ENCODE measurements at places on chromosomes 11 and 22. TPM values are rescaled to one million over a fixed set of nuclear protein-coding genes. Genes with fewer than 3 reads are reported as not detected.

GRCh38 chr11:130139401-130139800 is 20.2 kb upstream of the ST14 start:
- H3K27me3 ChIP-seq: no peaks in the 10 kb centered on the region
- H3K4me3 ChIP-seq: no peak overlapping the region
- no peak for DNase-seq
- H3K4me1 ChIP-seq: no peaks in the 10 kb centered on the region
- peaks cover 16% of the 10 kb centered on the region for H3K36me3 ChIP-seq

DNA sequence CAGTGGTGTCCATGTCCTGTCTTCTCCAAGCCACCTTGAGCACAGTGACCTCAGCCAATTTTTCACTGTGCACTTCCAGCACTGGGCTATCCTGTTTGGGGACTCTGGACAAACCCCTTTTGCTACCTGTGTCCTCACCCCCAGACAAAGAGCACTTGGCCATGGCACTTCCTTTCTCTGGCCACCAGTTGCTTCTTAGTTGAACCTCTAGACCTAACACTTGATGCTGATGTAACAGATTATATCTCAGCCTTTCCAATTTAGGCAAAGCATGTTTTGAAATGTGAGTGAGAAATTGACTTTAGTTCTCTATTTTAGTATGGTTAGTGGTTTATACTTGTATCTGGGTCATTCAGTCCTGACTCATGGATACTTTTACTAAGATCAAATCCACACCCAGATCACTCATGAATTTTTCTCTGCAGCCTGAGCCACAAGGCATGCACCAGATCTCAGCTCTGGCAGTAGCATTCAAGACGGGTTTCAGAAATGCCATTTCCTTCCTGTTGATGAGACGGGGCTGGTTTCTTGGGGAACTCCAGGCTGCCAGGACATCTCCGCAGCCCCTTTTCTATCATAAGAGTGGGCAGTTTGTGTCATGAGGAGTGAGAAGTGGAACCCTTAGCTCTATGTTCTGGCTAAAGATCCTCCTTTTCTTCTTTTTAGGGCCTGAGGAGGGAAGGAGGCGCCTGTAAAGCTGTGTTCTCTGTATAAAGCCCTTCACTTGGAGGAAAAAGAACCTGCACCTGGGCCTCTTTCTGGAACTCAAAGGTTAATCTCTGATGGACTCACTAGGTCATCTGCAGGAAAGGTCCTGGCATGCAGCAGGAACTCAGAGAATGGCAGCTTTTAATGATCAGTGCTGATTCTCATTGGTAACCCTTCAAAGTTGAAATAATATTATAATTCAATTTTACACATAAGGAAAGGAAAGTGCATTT is 185.6 kb upstream of the TENM4 start:
- H3K4me3 ChIP-seq: no peak overlapping the region
- no peaks in the 10 kb centered on the region for H3K4me1 ChIP-seq
- H3K36me3 ChIP-seq: no peaks in the 10 kb centered on the region
- DNase-seq: no peak
- no peaks in the 10 kb centered on the region for H3K27me3 ChIP-seq

- 0 out of 2 replicates have a peak, but pooled peaks cover 5% of the 10 kb centered on the region for H3K4me1 ChIP-seq
- H3K36me3 ChIP-seq: no peaks in the 10 kb centered on the region
- H3K27ac ChIP-seq: no peak overlapping the region
Observed at GRCh38 chr11:77046060-77046501, 11.9 kb downstream of the B3GNT6 start.

GRCh38 chr11:73141031-73141308 is 1.1 kb downstream of the FCHSD2 start:
- H3K4me1 ChIP-seq: peaks cover 25% of the 10 kb centered on the region
- H3K27ac ChIP-seq: no peak overlapping the region
- H3K36me3 ChIP-seq: no peaks in the 10 kb centered on the region
- peaks cover 25% of the 10 kb centered on the region for H3K27me3 ChIP-seq
- H3K4me3 ChIP-seq: peak overlapping the region; percentile 89

DNA sequence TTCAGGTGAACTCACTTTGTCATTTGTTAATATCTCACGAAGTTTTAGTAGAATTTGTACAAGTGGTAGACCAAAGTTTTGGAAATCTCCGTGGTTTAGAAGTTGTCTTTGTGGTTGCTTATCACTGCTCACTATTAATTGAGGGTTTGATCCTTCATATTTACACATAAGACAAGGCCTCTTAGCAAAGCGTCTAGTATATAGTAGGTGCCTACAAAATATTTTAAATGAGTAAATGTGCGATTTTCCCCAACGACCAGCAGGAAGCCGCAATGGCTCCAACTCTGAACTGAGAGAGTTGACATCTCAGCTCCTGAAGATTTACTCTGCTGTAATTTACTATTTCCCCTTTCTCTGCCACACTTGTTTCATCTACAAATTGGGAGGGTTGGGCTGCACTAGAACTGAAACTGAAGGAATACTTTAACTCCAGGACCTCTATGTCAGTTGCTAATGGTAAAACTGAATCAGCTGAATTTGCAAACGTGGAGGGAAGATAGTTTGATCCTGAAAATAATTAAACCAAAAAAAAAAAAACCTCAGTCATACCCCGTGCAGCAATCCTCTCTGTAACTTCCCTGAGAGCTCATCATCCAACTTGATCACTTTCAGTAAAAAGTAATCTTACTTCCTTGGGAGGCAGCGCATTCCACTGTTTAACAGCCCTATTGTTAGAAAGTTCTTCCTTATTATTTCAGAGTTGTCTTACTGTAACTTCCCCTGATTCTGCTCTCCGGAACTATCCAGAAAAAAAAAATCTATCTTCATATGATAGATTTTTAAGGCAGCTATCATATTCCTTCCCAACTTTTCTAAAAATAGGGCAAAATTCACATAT is 1.3 kb upstream of the SBF2 start:
- peak overlapping the region; percentile 93 for H3K4me3 ChIP-seq
- peaks cover 5% of the 10 kb centered on the region for H3K27me3 ChIP-seq
- no peak for DNase-seq
- no peaks in the 10 kb centered on the region for H3K36me3 ChIP-seq
- peak overlapping the region; percentile 99 for H3K27ac ChIP-seq
- peaks cover 38% of the 10 kb centered on the region for H3K4me1 ChIP-seq

GRCh38 chr22:20319041-20319744 is 667 bp downstream of the DGCR6L start:
- no peaks in the 10 kb centered on the region for H3K27me3 ChIP-seq
- H3K4me1 ChIP-seq: peaks cover 8% of the 10 kb centered on the region
- peak overlapping the region; percentile 93 for H3K4me3 ChIP-seq
- H3K36me3 ChIP-seq: no peaks in the 10 kb centered on the region
- H3K27ac ChIP-seq: no peak overlapping the region

DNA sequence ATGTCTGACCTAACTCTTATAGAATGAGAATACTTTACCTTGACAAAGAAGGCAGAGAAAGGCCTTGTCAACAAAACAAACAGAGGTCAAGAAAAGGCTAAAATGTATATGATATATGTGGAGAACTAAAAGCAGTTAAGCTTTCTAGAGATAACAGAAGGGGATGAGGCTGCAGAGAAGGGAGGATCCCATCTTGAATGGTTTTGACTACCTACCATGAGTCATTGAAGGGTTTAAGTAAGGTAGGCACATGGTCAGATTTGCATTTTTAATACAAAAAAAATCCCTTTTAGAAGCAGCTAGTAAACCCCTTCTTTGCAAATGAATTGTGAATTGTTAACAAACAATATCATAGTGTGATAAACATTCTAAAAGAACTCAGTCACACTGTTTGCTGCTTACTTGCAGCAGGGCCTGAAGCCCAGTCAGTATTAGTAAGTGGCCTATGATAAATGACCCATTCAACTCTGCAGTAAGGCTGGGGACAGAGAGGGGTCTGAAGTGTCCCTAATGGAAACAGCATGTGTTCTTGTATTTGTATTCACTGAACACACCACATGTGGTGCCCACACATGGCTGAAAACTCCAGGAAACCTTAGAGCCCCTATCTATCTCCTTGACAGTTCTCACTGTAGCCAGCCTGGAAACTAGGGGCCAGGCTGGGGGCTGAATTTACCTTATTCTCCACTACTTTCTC is 328.8 kb upstream of the PITPNB start:
- no peaks in the 10 kb centered on the region for H3K27me3 ChIP-seq
- no peaks in the 10 kb centered on the region for H3K36me3 ChIP-seq
- H3K4me1 ChIP-seq: peaks cover 15% of the 10 kb centered on the region
- no peak overlapping the region for H3K4me3 ChIP-seq
- H3K27ac ChIP-seq: no peak overlapping the region
- DNase-seq: no peak

- peaks cover 7% of the 10 kb centered on the region for H3K4me1 ChIP-seq
- H3K27me3 ChIP-seq: no peaks in the 10 kb centered on the region
- H3K4me3 ChIP-seq: no peak overlapping the region
- H3K27ac ChIP-seq: no peak overlapping the region
- H3K36me3 ChIP-seq: no peaks in the 10 kb centered on the region
Observed at GRCh38 chr11:128261011-128261421, 326.3 kb downstream of the ETS1 start.

GRCh38 chr22:33476206-33476605 is 418.0 kb upstream of the SYN3 start:
- no peaks in the 10 kb centered on the region for H3K36me3 ChIP-seq
- peak; percentile 36 for DNase-seq
- H3K27ac ChIP-seq: no peak overlapping the region
- peaks cover 34% of the 10 kb centered on the region for H3K4me1 ChIP-seq

GRCh38 chr22:27754247-27754887 is 47.2 kb downstream of the MN1 start:
- H3K4me3 ChIP-seq: no peak overlapping the region
- no peaks in the 10 kb centered on the region for H3K27me3 ChIP-seq
- DNase-seq: no peak
- peaks cover 20% of the 10 kb centered on the region for H3K4me1 ChIP-seq

- no peaks in the 10 kb centered on the region for H3K27me3 ChIP-seq
- no peaks in the 10 kb centered on the region for H3K4me1 ChIP-seq
- no peaks in the 10 kb centered on the region for H3K36me3 ChIP-seq
- DNase-seq: no peak
- no peak overlapping the region for H3K27ac ChIP-seq
Observed at GRCh38 chr11:105903113-105903512, 118.9 kb downstream of the MSANTD4 start.

- no peaks in the 10 kb centered on the region for H3K27me3 ChIP-seq
- H3K27ac ChIP-seq: no peak overlapping the region
- H3K4me3 ChIP-seq: no peak overlapping the region
Observed at GRCh38 chr22:16960884-16961249, 47.2 kb downstream of the GAB4 start.

DNA sequence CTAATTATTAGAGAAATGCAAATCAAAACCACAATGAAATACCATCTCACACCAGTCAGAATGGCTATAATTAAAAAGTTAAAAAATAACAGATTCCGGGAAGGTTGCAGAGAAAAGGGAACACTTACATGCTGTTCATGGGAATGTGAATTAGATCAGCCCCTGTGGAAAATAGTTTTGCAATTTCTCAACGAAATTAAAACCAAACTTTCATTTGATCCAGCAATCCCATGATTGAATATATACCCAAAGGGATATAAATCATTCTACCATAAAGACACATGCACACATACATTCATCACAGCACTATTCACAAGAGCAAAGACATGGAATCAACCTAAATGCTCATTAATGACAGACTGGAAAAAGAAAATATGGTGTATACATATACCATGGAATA is 32.5 kb downstream of the NOX4 start:
- no peak for DNase-seq
- H3K27me3 ChIP-seq: no peaks in the 10 kb centered on the region
- H3K36me3 ChIP-seq: no peaks in the 10 kb centered on the region
- H3K4me3 ChIP-seq: no peak overlapping the region
- no peaks in the 10 kb centered on the region for H3K4me1 ChIP-seq

GRCh38 chr11:36116161-36116560 is 172.3 kb downstream of the LDLRAD3 start:
- no peak overlapping the region for H3K27ac ChIP-seq
- H3K4me1 ChIP-seq: peaks cover 9% of the 10 kb centered on the region
- H3K36me3 ChIP-seq: peaks cover 13% of the 10 kb centered on the region
- no peaks in the 10 kb centered on the region for H3K27me3 ChIP-seq

- DNase-seq: peak; percentile 64
- H3K36me3 ChIP-seq: no peaks in the 10 kb centered on the region
- no peak overlapping the region for H3K27ac ChIP-seq
- H3K4me3 ChIP-seq: no peak overlapping the region
- no peaks in the 10 kb centered on the region for H3K27me3 ChIP-seq
Observed at GRCh38 chr22:34950489-34950888, 115.5 kb upstream of the ISX start.

DNA sequence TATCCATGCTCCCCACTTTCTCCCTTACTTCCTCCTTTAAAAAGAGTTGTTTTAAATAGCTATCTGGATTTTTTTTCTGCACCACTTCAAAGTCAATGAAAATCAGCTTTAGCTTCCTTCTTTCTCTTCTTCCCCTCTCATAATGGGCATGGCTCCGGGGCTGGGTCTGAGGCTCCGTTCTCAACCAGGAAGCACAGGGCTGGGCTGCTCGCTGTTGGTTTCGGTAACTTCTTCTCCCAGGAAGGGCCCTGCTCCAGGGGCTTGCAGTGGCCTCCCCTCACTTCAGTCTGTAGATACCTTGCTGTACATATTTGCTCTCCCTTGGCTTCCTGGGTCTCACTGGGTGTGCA is 23.8 kb downstream of the MICAL2 start:
- no peaks in the 10 kb centered on the region for H3K4me1 ChIP-seq

DNA sequence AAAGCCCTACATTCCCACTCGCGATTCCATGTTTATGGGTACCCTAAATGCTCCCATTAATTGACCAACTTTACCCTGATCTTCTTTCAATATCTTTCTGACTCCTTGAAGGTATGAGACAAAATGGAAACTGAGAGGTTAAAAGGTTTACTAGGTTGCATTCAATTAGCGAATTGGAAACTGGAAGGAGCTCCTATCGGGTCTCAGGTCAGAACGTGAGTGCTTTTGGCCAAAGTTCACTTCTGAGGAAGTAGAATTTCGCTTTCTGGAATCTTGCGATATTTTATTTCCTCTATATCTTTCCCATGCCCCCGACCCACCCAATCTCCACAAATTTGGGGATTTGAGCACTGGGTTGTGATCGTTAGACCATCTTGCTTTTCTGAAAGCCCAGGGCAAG is 2.6 kb downstream of the EHF start:
- H3K27me3 ChIP-seq: no peaks in the 10 kb centered on the region
- H3K36me3 ChIP-seq: no peaks in the 10 kb centered on the region
- no peaks in the 10 kb centered on the region for H3K4me1 ChIP-seq
- no peak overlapping the region for H3K4me3 ChIP-seq
- H3K27ac ChIP-seq: no peak overlapping the region
- no peak for DNase-seq

- H3K36me3 ChIP-seq: no peaks in the 10 kb centered on the region
- peak; percentile 21 for DNase-seq
- H3K27ac ChIP-seq: no peak overlapping the region
- H3K4me1 ChIP-seq: peaks cover 14% of the 10 kb centered on the region
- H3K4me3 ChIP-seq: no peak overlapping the region
- H3K27me3 ChIP-seq: no peaks in the 10 kb centered on the region
Observed at GRCh38 chr22:35563211-35563610, 22.6 kb downstream of the RASD2 start.

Gene PLXNB2
- total RNA-seq: 66.3 TPM

Gene SLC22A8
- total RNA-seq: not detected

Gene OR6A2
- total RNA-seq: 0.97 TPM

Gene SMC1B
- total RNA-seq: not detected

Gene SCGB1D2
- not detected for total RNA-seq

Gene PANX3
- total RNA-seq: not detected
